Mucosa of gallbladder (tissue), 1 donor: ENCODE measurements at places on chromosomes 12 and 14.

DNA sequence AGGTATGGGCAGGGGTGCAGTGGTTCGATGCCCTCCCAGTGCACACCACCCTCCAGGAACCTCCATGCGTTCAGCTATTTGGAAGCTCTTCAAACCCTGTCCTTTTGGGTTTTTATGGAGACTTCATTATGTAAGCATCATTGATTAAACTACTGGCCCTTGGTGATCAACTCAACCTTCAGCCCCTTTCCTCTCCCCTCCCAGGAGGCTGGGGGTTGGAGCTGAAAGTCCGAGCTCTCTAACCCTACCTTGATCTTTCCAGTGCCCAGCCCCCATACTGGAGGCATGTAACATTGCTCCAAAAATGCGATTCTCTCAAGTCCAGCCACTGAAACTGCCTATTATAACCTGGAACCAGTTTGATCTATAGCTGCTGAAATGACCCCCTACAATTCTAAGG, 188.1 kb downstream of the IPO8 start:
- DNase-seq = no peak

DNA sequence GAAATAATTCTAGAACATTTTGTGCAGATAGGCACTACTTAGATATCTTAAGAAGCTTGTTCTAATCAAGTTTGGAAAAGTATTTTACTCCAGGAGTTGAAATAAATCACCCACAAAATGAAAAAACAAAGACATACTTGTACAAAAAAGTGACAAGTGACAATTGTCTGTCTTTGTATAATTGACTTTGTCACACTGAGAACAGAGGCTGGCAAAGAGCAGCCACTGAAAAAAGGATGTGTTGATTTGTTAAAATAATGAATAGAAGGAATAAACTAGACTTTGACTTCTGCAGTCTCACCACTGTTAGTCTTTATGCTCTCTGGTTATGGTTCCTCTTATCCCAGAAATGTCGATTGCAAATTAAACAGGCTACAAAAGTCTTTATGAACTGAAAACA, 77.6 kb downstream of the PTPRR start:
- no peak for DNase-seq

GRCh38 chr12:85755760-85756159, 80.4 kb downstream of the RASSF9 start:
- DNase-seq = no peak

DNA sequence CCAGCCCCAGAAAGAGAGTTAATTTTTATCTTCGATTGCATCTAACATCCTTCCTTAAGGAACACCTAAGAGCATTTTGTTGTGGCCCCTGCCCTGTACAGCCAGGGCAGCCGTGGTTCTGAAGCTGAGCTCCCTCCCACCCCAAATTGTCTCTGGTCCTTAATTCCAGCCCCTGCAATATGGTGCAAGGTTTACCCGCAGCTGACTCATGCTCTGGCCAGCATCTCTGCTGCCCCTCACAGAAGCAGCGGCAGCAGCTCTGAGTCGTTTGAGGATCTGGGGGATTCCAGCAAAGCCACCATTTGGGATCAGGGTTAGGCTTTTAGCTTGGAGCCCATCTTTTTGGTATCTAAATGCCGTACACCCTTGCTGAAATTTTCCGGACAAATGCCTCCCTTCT, 3.3 kb downstream of the DLK1 start:
- no peak for DNase-seq

GRCh38 chr12:112841906-112842305, 50.4 kb downstream of the RPH3A start:
- DNase-seq = no peak

DNA sequence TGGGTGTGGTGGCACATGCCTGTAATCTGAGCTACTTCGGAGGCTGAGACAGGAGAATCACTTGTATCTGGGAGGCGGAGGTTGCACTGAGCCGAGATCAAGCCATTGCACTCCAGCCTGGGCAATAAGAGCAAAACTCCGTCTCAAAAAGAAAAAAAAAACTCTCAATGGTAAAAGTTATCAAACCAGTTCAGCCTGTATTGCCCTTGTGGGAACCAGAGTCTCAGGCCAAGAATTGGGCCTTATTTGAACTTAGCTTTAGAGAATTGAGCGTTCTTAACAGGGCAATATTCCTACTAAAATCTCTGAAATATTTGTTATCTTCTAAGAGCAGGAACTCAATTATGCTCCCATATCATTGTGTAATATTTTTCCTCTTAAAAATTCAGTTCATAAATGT, 7.7 kb upstream of the MDM2 start:
- DNase-seq = no peak
